Lung (tissue), 17 donors: ENCODE measurements at places on chromosomes 1 and 21. TPM values are rescaled to one million over a fixed set of nuclear protein-coding genes. Genes with fewer than 3 reads are reported as not detected.

Gene SPRR2E
- polyA plus RNA-seq, result 0.33 TPM

Gene AMY2B
- polyA plus RNA-seq, result 41.3 TPM

Gene KRTAP19-6
- not detected for polyA plus RNA-seq

Gene ST6GALNAC5
- polyA plus RNA-seq, result 8.9 TPM

Gene DPM3
- polyA plus RNA-seq, result 491 TPM

Gene FAM163A
- not detected for polyA plus RNA-seq

Gene TNFSF18
- 0.04 TPM for polyA plus RNA-seq

Gene OR2T33
- not detected for polyA plus RNA-seq

Gene TMEM52
- 3.1 TPM for polyA plus RNA-seq

Gene OR2T35
- not detected for polyA plus RNA-seq

Gene GPR161
- polyA plus RNA-seq, result 3.0 TPM

Gene HSD11B1
- polyA plus RNA-seq, result 74.6 TPM

Gene MPZ
- polyA plus RNA-seq, result 2.0 TPM

Gene IKBKE
- polyA plus RNA-seq, result 6.1 TPM

Gene SLC9C2
- polyA plus RNA-seq, result 0.05 TPM

Gene ZNF695
- polyA plus RNA-seq, result 0.23 TPM

Gene TCP10L
- polyA plus RNA-seq, result 0.25 TPM

Gene CSMD2
- 0.30 TPM for polyA plus RNA-seq
